ENCODE measurements at places on chromosomes 1 and 21.
A peak's percentile ranks its signal among the peaks of the same experiment; 100 is the strongest.

- DNase-seq = no peak
These were observed 33.2 kb upstream of the SLC19A1 start for GRCh38 chr21:45575304-45575992.

DNA sequence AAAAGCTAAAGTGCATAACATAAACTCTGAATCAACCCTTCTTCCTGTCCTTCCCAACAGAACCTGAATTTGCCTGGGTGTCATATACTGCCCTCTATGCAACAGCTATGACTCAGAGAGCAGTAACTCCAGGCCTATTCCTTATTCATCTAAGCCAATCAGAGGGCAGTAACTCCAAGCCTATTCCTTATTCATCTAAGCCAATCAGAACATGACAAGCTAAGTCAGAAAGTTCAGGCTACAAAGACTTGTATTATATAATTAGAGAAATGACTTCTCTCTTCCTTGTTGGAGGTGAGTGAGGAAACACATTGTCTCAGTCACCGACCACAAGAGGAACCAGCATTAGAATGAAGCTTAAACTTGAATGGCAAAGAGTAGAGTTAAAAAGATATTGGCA, 26.2 kb upstream of the TADA1 start:
- DNase-seq = no peak

DNA sequence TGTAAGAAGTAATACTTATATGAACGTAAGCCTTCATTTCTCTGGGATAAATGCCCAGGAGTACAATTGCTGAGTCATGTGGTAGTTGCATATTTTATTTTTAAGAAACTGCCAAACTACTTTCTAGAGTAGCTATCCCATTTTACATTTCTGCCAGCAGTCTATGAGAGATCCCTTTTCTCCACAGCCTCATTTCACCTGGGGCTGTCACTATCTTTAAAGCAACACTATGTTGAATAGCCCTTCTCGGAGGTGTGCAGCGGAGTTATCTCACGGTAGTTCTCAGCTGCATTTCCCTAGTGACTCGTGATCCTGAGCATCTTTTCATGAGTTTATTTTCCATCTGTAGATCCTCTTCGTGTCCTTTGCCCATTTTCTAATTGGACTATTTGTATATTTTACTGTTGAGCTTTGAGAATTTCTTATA, 93.4 kb downstream of the ADARB1 start:
- no peak for DNase-seq

DNA sequence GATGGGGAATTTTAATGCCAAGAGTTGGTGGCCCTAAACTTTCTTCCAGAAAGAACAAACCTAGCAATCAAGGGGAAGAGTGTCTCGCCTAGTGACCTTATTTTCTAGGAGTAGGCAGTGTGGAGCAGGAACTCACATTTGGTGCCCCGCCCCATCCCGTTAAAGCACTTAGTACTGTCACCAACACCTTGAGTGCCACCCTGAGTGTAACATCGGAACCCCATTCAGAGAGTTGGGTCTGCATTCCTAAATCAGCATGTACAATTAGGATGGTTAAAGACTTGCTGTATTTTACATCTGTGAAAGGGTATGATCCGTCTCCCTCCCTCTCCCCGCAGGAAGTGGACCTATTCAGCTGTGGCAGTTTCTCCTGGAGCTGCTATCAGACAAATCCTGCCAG, 15.5 kb downstream of the ETS2 start:
- DNase-seq = no peak

DNA sequence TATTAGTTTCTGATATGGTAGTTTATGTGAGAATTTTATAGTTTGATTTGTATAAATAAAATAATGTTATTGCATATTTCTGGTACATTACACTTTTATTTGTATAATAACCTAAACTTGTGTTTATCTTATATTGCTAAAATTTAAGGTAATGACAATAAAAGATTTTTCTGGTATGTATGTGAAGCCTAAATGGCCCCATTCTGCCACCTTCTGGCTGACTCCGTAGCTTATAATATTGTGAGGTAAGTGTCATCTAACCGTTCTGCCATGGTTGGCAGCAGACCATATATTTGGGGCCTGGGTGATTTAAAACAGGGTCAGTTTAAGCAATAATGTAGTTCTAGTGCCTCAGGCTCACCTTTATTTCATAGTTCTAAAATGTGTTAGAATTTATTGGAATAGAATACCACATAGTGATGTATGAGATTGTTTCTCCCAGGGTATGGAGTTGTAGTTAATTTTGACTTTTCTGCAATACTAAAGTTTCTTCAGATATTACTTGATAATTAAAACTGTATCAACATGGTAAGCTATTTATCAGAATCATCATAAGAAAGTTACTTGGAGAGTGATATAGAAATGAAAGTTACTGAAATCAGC, 21.2 kb upstream of the PRKACB start:
- peak; percentile 75 for DNase-seq

GRCh38 chr21:16418226-16418625, 688.4 kb downstream of the USP25 start:
- no peak for DNase-seq

- DNase-seq = peak; percentile 33
These were observed at the start of gene IL23R for GRCh38 chr1:67166196-67166595. IL23R (plus strand) TSS chr1:67166454; CDS start chr1:67168121, 1,667 bp downstream.

- DNase-seq = no peak
These were observed 27.2 kb downstream of the THAP3 start for GRCh38 chr1:6651909-6652308.

DNA sequence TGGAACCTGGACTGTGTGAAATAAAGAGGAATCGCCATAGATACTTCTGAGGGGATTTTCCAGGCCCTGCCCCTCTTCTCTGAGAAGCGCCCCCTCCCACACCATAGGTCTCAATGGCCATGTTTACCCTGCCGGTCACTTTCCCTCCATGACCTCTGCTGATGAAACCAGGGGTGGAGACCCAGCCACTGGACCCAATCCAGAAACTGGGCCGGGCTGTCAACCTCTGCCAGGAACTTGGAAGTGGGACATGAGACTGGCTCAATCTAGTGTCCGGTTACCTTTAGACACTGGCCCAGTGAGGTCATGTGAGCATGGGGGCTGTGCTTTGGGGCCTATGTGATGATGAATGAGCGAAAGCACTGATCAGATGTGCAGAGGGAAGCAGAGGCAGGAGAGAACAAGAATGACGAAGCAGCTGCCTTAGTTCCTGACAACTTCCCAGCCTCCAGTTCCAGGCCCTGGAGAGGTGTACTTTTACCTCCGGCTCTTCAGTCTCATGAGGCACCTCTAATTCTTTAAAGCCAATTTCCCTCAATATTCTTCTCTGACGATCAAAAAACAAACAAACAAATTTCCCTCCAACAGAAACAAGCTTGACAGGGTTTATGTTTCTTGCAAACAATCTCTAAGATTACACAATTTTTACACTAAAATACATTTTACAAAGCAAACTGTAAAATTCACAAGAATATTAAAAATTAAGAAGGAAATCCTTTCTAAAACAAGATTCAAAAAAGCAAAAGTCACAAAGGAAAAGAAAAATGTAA, 4.9 kb downstream of the ASAP3 start:
- peak; percentile 96 for DNase-seq

GRCh38 chr1:96362623-96363022, 359.0 kb upstream of the PTBP2 start:
- DNase-seq = no peak

GRCh38 chr1:1123581-1124507, 8.0 kb upstream of the C1orf159 start:
- no peak for DNase-seq

DNA sequence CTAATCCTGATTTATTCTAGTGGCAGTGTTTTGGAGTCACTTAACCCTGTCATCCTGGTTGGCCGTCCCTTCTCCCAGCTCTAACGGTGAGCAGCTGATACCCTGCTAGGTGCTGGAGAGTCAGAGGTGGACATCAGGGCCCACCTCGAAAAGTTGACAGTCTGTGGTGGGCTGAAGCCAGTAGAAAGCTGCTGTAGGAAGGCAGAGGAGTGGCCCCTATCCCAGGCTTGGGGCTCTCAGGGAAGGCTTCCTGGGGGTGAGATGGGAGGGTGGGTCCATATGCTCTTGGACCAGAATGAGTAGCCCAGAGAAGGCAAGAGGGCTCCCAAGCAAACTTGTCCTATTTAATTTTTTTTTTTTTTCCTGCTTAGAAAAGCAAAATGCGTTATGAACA, 475 bp upstream of the RPL5 start:
- DNase-seq = no peak

- no peak for DNase-seq
These were observed 15.4 kb downstream of the PKP1 start for GRCh38 chr1:201298396-201299381.

DNA sequence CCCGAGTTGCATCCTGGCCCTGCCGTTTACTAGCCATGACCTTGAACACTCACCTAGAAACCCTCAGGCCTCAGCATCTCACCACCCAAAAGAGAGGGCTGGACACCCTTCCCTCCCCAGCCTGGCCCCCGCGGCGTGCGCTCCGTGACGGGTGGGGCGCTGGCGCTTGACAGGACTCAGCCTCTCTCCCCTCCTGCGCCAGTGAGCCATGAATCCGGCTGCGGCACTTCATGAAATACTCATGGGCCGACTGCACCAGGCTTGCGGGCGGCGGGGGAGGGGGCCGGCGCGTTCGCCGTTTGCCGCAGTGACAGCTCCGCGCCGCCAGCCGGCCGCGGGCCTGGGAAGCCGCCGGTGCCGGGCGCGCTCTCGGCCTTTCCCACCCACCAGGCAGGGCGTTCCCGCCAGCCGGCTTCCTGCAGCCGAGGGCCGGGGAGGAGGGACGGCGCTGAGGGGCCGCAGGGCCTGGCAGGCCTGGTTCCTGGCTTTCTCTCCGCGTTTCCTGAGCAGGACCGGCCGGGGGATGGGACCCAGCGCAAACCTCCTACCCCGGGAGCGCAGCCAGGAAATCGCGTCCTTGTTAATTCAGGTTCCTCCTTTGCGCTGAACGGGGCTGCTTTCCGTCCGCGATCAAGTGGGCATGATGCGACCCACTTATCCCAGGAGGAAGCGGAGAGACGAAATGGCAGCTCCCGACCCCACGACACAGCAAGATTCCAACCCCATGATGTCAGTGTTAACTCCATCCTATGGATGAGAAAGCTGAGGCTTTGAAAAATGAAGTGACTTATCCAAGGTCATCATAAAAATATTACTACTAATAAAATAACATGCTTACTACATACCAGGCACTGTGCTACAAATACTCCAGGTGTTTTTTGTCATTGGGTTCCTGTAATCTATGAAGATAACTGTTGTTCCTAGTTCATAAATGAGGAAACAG, 9.1 kb upstream of the LUZP1 start:
- DNase-seq = peak; percentile 88

GRCh38 chr1:53559854-53560580, 100.8 kb downstream of the DMRTB1 start:
- DNase-seq = no peak

Data from adrenal gland (tissue), 19 donors.